SW480 (cell line): ENCODE measurements at places on chromosomes 1 and 21.

DNA sequence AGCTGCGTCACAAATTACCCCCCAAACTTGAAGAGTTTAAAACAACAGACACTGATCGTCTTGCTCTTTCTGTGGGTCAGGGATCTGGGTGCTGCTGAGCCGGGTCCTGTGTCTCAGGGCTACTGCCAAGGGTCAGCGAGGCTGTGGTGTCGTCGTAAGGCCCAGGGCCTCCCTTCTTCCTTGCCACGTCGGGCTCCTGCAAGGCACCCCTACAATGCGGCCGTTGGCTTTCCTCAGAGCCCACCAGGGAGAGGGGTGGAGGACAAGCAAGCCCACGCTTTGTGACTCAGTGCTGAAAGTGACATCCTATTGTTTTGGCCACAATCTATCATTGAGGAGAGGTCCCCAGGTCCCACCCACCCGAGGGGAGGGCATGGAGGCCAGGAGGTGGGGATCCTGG, 7.7 kb upstream of the FBLIM1 start:
- DNase-seq = no peak

- DNase-seq = no peak
These were observed 61.5 kb upstream of the RAVER2 start for GRCh38 chr1:64683419-64683818.

GRCh38 chr1:197390856-197391255, 122.8 kb downstream of the CRB1 start:
- no peak for DNase-seq

DNA sequence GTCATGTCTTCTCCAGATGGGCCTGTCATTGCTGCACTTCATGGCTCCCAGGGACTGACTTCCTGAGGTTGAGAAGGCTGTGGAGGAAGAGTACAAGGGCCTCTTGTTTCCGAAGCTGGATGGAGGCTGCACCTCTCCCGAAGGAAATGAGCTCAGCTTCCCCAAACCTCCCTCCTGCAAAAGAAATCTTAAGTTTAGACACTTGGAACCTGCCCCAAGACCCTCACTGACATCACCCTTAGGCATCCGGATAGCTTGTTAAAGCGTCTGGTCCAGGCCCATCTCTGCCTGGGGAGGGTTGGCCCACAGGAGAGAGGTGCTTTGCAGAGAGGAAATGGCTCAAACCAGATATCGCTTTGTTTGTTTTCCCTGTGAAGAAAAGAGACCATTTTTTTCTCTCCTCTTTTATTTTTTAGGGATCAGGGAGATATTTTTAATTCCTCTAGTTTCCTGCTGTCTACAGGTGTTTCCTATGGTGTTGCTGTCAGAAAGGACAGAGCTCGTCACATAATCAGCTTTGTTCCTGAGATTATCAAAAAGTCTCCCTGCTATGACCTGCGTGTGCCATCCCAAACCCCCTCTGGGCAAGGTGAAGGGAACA, 25.0 kb downstream of the RCSD1 start:
- no peak for DNase-seq

DNA sequence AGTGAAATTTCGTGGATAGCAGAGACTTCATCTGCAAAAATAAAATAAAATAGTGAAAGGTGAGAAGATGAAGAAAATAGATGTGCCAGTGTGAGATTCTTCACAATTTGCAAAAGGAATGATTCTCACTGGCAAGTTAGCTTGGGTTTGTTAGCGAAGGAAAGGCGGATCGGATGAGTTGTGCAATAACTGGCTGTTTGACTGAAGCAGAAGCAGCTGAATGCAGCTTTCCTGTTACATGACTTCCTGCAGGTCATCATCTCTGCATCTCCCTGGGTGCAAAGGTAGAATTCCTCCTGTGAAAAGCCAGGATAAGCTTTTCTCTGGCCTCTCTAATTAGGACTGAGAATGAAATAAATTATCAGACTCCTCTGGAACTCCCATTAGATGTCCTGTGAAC, 263.1 kb upstream of the CHRM3 start:
- DNase-seq = no peak

DNA sequence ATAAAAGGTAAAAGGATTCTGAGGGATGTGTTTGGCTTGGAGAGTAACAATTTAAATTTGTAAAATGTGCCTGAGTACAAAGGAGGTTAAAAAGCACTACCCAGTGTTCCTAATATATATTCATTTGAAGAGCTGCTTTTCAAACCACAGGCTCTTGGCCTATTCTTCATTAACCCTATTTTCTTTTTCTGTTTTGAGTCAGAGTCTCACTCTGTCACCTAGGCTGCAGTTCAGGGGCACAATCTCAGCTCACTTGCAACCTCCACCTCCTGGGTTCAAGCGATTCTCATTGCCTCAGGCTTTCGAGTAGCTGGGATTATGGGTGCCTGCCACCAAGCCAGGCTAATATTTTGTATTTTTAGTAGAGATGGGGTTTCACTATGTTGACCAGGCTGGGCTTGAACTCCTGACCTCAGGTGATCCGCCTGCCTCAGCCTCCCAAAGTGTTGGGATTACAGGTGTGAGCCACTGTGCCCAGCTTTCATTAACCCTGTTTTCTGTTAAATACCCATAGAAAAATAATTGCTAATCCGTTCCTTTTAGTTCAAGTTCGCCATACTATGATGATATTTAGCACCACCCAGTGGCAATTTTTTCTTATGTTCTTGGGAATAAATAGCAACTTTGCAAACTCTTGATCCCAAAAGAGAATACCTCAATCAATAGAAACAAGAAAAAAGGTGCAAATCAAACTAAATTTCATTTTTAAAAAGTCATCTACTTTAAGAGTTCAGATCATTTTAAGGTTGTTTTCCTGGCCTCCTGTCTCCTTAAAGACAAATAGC, 30.5 kb downstream of the ZBTB8OS start:
- DNase-seq = no peak

GRCh38 chr1:41810446-41810845, 108.3 kb downstream of the HIVEP3 start:
- peak; percentile 32 for DNase-seq

- no peak for DNase-seq
These were observed 96.7 kb upstream of the NEGR1 start for GRCh38 chr1:72379072-72379471.

- no peak for DNase-seq
These were observed 251.7 kb upstream of the ADGRL2 start for GRCh38 chr1:81548918-81549587.

DNA sequence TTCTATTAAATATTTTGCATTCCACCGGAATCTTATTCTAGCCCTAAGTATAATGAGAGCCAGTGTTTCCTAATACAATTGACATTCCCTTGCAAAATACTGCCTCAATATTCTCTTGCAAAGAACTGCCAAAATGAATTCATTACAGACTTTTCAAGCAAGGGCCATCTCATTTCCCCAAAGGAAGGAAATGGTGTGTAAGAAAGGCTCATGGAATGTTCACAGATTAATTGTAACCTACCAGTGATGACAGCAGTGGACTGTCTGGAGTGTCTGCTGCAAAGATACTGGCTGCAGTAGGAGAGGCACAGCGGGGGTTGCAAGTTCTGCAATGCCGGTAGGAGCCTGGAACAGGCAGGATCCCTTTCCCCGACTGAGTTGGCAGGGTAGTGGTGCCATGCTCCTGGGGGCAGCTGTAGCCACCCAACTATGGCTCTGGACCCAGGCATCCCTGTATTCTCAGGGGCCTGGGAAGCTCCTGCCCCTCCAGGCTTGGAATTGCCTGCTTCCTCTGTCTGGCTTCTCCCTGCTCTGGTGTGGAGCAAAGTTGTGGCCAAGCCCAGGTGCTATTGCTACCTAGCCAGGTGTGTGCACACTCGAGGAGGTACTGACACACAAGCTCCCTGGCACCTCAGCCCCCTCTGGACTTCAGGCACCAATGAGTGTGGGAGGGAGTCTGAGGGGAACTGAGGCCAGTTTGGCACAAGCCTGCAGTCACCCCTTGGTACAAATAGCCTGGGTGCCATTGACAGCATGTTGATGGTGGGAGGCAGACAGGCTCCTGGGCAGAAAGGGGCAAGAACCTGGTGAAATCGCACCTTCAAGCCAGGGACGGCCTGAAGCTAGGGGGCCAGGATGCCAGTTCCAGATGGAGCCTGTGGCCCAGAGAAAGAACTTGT, 1371.0 kb downstream of the KCNT2 start:
- no peak for DNase-seq

DNA sequence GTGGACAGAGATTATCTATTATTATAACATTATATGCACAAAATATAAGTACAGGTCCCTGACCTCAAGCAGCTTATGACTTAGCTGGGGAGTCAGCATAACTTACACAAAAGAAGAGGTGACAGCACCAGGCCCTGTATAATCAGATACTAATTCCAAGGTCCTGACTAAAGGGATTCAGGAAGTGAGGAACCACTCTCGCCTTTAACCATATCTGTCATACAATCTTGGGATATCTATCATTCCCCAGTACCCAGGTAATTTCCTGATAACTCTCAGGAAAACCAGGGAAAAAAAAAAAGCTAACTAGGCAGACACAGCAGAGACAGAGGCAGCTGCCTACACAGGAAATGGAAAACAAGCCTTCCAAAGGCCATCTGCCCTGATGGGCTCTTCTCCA, 78.5 kb upstream of the CAMK1G start:
- DNase-seq = no peak

DNA sequence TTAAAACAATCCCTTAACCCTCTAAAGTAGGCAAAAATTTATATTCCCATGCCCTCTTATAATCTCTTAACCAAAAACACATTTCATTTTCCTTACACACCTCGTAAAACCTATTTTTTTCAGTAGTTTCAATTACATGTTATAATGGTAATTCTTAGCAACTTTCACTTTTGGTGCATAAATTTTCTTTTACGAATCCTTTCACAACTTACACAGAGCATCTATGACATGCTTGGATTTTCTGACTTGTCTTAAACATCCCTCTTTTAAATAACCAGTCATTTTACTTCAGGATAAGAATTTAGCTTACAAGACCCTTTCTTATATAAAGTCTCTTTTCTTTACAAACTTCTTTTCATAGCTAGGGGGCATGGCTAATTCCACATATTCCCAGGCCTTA, 8.9 kb upstream of the MRPL55 start:
- DNase-seq = no peak

- peak; percentile 80 for DNase-seq
These were observed 28.4 kb downstream of the HMGN2 start for GRCh38 chr1:26500488-26501175.

DNA sequence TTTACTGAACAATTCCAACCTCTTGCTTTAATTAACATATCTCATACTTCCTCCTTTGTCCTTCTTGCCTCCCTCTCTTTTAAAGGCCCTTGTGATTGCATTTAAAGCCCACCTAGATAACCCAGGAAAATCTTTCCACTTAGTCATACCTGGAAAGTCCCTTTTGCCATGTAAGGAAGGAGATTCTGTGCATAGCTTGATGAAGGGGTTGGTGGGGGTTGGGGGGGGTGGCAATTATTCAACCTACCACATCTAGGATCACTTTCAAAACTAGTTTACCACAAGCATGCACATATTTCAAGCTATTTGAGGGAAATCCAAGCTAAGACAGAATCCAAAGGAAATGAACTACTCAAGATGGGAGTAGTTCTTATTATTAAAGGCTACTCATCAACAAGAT, 249.1 kb upstream of the PTBP2 start:
- DNase-seq = no peak

DNA sequence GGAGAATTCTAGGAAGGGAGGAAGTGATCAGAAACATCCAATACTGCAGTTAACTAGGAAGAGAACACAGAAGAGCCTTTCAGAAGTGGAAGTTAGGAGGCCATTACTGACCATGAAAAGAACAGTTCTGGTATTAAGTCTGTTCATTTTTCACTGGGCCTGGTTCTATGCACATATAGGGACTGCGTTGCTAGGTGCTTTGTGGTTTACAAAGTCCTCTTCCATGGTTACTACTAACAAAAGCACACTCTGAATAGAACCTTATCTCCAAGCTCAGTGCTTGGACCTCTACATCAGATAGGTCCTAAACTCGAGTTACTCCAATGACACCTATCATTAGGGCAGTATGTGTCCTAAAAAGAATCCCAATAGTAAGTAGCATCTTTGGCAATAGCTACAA, 75.4 kb downstream of the RPAP2 start:
- DNase-seq = no peak

DNA sequence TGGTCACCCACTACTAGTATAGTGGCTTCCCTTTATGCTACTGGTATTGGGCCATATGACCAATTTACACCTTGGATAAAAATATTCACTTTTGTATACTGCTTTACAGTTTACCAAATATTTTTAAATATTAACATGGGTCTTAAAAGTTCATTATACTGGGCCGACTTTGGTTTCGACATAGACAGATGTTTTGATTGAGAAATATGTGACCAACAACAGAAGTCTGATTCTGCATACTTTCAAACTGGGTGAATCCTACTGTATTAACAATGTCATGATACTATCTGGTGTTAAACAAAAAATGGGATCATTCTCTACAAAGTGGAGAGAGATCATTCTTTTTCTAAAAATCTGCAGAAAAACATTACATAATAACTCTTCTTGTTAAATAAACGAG, 134.8 kb downstream of the AKT3 start:
- no peak for DNase-seq

GRCh38 chr1:245810181-245810769, 655.5 kb downstream of the KIF26B start:
- DNase-seq = no peak

DNA sequence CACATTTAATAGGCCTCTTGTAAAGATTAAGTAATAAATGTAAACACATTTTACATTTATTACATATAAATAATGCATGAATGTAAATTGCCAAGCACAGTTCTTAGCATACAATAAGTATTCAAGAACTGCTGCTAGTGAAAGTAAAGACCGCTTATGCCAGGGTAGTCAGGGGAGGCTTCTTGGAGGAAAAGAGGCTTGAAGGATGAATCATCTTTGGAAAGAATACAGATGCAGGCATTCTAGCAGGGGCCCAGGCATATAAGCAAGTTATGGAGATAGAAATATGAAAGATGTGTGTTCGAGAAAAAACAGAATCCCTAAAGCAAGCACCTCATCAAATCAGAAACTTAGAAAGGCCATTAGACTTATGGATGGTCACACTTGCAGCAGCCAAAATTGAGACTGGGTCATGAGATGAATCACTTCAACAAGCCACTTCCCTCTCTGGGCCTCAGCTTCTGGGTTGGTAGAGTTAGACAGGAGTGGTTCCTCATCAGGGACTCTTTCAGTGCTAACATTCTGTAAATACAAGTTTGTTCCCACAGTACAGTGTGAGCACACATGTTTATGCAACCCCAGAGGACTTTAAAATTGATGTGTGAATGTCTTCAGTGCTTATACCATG, 79.8 kb upstream of the ROR1 start:
- DNase-seq = no peak
